ENCODE measurements at places on chromosomes 3 and 15. TPM values are rescaled to one million over a fixed set of nuclear protein-coding genes. Genes with fewer than 3 reads are reported as not detected.

Gene SLC2A2
- polyA plus RNA-seq: 0.63 TPM

- H3K4me1 ChIP-seq: no peaks in the 10 kb centered on the region
- no peaks in the 10 kb centered on the region for H3K36me3 ChIP-seq
- H3K4me3 ChIP-seq: no peak overlapping the region
- DNase-seq: no peak
- H3K27ac ChIP-seq: no peak overlapping the region
Measured at GRCh38 chr3:184508938-184509337, 52.6 kb upstream of the EPHB3 start.

- H3K4me3 ChIP-seq: no peak overlapping the region
- H3K4me1 ChIP-seq: no peaks in the 10 kb centered on the region
- no peak overlapping the region for H3K27ac ChIP-seq
- no peaks in the 10 kb centered on the region for H3K27me3 ChIP-seq
Measured at GRCh38 chr3:197508461-197508860, 47.3 kb downstream of the BDH1 start.

DNA sequence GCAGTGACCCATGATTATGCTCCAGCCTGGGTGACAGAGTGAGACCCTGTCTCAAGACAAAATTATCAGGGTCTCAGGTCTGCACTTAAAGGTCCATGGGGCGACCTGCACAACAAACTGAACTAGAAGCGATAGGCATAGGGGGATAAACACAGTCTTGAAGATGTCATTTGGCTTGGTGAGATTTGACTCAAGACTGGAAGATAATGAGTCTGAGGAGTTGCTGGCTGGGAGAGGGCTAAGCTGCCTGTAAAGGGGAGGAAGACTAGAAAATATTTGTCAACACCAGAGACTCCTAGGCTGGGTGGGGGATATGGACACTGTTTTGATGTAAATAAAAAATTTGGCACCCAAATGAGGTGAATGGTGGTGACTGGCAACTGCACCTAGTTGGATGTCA is 19.8 kb downstream of the GHRL start:
- no peak overlapping the region for H3K4me3 ChIP-seq
- H3K36me3 ChIP-seq: peaks cover 23% of the 10 kb centered on the region
- DNase-seq: no peak
- peaks cover 6% of the 10 kb centered on the region for H3K4me1 ChIP-seq

- no peaks in the 10 kb centered on the region for H3K36me3 ChIP-seq
- no peaks in the 10 kb centered on the region for H3K4me1 ChIP-seq
- no peaks in the 10 kb centered on the region for H3K27me3 ChIP-seq
- DNase-seq: no peak
- H3K27ac ChIP-seq: no peak overlapping the region
Measured at GRCh38 chr3:36924744-36925521, 19.9 kb downstream of the TRANK1 start.

- no peaks in the 10 kb centered on the region for H3K36me3 ChIP-seq
- H3K4me1 ChIP-seq: peaks cover 20% of the 10 kb centered on the region
- no peaks in the 10 kb centered on the region for H3K27me3 ChIP-seq
- H3K4me3 ChIP-seq: no peak overlapping the region
- no peak for DNase-seq
- H3K27ac ChIP-seq: peak overlapping the region; percentile 98
Measured at GRCh38 chr15:63350178-63350621, 31.4 kb downstream of the CA12 start.

Measured in SK-N-SH (cell line).